Stimulated activated CD8-positive, alpha-beta memory T cell treated with anti-CD3 and anti-CD28 coated beads, Interleukin-2, amount 100 ng/mL, for 1 hour (primary cell): ENCODE measurements at places on chromosomes 7 and 10.

DNA sequence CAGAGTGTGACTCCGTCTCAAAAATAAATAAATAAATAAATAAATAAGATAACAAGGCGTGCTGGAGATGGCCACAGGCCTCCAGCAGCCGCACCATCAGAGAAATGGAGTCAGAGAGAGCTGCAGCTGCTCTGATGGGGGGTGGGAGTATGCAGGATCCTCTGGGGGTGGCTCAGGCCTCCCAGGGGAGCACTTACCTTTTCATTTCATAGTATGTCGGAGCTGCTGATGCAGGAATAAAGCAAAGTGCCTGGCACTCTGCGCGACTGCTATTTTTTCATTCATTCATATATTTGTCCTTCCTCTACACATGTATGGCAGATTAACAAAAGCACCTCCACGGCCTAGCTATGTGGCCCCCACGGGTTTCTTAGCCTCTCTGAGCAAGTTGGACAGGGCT, 175.9 kb downstream of the CUX1 start:
- no peak for DNase-seq

GRCh38 chr10:44818701-44819127, 92.4 kb upstream of the TMEM72 start:
- no peak for DNase-seq

- no peak for DNase-seq
Measured at GRCh38 chr7:156999958-157000726, 10.3 kb downstream of the MNX1 start.

DNA sequence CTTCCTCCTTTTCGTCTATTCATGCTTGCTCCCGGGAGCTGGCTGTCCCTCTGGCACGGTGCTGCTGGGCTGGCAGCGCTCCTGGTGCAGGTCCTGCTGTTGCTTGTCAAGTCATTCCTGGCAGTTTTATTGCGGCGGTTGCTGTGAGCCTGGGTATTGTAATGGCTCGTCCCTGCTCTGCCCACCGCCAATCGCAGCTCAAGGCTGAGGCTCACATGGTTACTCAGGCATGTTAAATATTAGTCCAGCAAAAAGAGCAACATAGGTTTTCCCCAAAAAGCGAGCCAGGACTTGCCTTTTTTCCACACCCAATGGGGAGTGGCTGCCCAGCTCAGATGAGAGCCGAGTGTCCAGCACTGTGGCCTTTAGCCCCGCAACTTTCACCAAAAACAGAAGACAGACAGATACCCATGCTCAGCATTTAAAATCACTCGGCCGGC, 492.9 kb upstream of the FOXK1 start:
- no peak for DNase-seq

DNA sequence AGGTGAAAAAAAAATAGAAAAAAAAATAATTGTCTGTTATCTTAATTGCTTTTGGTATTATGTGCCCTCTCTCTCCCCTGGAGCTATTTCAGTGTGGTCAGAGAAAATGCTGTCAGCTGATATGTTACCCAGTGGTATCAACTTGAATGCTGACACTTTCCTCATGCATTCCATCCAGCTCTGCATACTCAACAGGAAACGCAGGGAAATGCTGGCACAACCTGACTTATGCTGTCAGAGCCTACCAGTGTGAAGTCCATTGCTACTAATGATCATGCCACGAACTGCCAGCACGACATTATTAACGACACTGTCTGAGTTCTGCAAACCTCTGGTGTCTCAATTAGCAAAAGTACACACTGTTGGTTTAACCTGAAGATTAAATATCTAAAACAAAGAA, 182.8 kb downstream of the ZWINT start:
- DNase-seq: no peak

- no peak for DNase-seq
Measured at GRCh38 chr10:137031-137430, 1.8 kb downstream of the ZMYND11 start.

GRCh38 chr10:75229971-75230370, 5.8 kb downstream of the COMTD1 start:
- no peak for DNase-seq

- DNase-seq: no peak
Measured at GRCh38 chr7:4175346-4175973, 506.6 kb upstream of the FOXK1 start.
